Common myeloid progenitor, CD34-positive (primary cell): ENCODE measurements at places on chromosomes 5 and 9.

DNA sequence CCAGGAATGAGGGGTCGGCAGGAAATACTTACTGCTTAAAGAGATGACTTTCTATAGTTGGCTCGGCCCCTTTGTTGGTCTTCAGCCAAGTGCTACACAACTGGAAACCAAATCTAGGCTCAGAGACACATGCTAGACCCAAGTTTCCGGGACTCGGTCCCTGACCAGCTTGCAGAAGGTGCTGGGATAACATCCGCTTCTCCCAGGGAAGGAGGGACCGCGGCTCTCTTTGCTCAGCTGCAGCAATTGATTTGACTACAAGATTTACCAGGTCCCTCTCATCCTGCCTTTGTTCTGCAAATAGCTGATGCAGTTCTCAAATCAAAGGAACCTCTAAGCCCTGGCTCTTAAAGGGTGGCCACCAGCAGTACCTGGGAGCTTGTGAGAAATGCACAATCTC, 314.7 kb downstream of the MLLT3 start:
- no peak for DNase-seq

- peak; percentile 90 for DNase-seq
Observed at GRCh38 chr5:171848486-171848885, 62.9 kb downstream of the SMIM23 start.

- peak; percentile 22 for DNase-seq
Observed at GRCh38 chr9:34686732-34687131, 4.3 kb downstream of the CCL19 start.

DNA sequence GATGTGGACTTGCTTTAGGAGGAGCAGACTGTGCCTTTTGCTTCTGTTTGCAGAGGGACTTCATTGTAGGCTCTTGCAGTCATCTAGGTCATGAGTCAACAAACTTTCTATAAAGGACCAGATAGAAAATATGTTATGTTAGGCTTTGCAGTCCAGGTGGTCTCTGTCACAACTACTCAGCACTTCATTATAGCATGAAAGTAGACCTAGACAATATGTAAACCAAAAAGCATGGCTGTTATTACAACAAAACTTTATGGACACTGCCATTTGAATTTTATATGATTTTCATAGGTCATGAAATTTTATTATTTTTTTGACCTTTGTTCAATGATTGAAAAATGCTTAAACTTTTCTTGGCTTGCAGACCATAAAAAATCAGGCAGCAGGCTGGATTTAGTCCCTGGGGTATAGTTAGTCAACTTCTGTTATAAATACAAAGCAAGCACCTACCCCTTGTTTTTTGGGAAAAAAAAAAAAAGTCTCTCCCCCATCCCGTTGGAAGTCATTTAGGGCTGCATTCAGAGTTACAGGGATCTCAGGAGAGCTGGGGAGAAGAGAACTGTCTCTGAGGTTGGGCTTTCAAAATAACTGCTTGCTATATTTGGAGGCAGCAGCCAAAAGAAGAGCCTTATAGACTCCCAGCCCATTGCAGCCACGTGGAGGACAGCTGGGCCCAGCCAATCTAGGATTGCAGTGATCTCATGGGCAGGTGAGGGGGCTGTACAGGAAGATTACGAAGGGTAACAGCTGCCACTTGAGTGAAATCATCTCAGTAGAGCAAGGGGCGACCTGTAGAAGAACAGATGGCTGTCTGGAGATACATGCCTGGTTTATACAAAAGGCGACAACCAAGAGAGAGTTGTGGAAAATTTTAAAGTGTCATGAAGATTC, 136.6 kb upstream of the TNC start:
- no peak for DNase-seq

GRCh38 chr5:57166276-57166675, 7.6 kb upstream of the GPBP1 start:
- DNase-seq = no peak

DNA sequence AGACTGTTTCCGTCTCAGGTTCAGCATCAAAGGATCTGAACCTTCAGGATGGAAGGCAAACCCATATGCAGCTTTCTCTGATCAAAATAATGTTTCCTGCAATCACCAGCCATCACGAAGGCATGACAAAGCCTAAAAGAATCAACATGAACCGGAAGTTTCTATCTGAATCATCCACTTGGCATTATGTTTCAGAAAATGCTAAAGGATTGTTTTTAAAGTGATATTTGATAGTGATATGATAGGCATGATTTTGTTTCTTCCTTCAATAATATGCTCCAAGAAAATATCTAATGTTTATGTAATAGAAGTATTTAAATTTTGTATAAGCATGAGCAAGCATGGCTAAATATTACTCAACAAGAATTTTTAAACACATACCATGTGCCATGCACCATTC, 219.6 kb downstream of the PLK2 start:
- no peak for DNase-seq

GRCh38 chr5:170865622-170866021, 3.8 kb downstream of the RANBP17 start:
- no peak for DNase-seq

- DNase-seq = no peak
Observed at GRCh38 chr5:36929438-36929837, 52.9 kb downstream of the NIPBL start.

- no peak for DNase-seq
Observed at GRCh38 chr9:111804636-111805035, 9.9 kb upstream of the SHOC1 start.

- DNase-seq = no peak
Observed at GRCh38 chr5:109701252-109701651, 11.5 kb downstream of the MAN2A1 start.

DNA sequence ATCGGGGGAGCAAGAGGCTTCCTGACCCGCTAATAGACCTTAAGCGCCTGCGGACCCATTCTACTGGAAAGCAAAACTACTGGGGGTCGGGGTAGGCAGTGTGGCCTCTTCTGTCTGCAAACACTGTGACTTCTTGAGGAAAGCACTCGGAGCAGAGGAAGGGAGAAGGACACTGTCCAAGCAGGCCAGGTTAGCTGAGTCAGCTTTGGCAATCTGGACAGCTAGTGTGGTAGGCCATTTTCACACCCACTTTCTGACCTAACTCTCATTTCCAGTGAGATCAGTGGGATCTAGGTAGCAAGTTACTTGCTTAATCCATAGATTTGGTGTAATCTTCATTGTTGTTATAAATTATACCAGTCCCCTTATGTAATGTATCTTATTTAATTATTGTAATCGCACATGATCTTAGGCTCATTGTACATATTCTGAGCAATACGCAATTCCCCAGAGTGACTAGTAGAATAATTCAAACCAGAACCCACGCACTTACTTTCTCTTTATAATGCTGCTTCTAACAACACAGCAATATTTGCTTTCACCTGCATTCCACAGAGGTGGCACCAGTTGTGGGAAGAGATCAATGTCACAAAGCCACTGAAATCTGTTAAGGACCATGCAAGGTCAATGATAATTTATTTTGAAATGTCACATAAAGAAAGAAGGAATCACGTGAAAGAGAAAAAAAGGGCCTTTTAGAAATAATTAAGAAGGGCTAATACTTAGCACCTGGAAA, 82.9 kb downstream of the NREP start:
- no peak for DNase-seq

DNA sequence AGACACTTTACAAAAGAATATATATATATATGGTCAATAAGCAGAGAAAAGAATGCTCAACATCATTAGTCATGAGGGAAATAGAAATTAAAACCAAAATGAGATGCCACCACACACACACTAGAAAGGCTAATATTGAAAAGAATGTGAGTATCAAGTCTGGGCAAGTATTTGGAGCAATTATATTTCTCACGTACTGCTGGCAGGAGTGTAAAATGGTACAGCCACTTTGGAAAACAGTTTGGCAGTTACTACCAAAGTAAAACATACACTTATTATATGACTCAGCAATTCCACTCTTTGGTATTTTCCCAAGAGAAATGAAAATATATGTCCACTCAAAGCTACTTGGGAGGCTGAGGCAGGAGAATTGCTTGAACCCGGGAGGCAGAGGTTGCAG, 29.8 kb downstream of the NEUROG1 start:
- no peak for DNase-seq

- no peak for DNase-seq
Observed at GRCh38 chr9:92656537-92656925, 13.4 kb downstream of the IPPK start.

DNA sequence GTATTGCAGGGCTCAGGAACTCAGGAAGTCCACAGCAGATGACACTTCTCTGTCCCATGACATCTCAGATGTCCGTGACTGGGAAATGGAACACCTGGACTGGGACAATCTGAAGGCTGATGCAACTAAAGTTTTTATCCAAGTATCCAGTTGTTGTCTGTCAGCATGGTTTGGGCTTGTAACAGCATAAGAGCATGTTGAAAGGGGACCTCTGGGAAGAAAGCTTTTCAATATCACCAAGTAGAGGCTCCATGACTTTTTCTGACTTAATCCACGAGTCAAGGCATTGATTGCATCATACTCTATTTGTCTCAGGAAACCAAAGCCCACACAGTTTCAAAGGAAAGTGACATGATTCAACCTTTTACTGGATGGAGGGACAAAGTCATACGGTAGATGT, 807.7 kb downstream of the MTRR start:
- DNase-seq = no peak

GRCh38 chr9:126383406-126384046, 56.9 kb downstream of the MVB12B start:
- no peak for DNase-seq

GRCh38 chr5:128842241-128842640, 123.0 kb upstream of the SLC27A6 start:
- DNase-seq = no peak

DNA sequence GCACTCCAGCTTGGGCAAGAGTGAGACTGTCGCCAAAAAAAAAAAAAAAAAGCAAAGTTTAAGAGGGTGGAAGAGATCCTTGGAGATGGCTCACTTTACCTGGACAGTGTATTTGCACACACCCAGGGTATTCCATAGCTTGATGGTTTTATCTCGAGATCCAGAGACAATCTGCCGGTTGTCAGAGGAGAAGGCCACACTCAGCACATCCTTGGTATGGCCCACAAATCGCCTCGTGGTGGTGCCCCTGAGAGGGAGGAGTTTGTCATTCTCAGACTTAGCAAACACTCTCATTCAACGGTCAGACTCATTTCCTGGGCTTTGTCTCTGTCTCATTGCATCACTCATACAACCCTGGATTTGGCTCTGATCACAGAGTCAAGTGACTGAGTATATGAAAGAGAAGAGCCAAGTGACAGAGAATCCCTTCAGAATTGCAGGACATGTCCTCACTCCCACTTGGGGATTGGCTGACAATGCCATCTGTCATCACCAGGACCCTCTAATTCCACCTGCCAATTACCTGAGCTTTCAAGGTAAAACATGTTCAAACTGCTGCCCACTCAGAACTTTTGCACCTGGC, 2.2 kb downstream of the RACK1 start:
- DNase-seq = peak; percentile 39

- no peak for DNase-seq
Observed at GRCh38 chr5:136731241-136731900, 366.0 kb upstream of the TRPC7 start.

DNA sequence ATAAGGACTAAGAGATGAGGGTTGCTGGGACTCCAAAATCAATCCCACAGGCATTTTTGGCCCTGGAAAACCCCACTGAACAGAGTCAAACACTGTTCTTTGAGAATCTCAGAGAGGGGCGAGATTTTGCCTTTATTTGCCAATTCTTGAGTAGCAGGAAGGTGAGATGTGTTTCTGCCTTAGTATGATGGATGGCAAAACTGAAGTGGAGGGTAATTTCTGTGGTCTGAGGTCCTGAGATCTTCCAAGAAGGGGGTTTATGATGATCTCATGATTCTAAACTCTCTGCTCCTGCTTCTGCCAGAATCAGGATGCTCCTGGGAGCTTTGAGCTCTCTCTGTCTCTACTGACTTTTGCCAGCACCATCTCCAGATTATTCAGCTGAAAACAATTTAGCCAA, 174.8 kb upstream of the CLINT1 start:
- no peak for DNase-seq

DNA sequence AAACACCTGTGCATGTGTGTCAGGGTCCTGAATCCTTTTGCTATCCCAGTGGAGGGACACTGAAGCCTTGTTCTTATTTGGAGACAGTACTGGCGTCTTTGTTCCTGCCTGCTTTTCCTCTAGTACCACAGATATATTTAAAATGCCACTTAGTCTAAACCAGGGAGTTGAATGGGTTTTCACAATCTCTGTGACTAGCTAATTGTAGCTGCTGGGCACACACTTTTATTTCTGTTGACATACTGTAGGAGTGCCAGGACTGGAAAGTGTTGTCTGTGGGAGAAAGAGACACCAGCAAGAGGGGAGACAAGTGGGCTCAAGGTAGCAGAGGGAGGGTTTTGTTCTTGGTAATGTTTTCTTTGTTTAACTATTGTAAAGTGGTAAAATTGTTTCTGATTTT, 174.0 kb upstream of the SV2C start:
- no peak for DNase-seq

- no peak for DNase-seq
Observed at GRCh38 chr5:85717203-85717563, 900.6 kb upstream of the COX7C start.

GRCh38 chr5:67347821-67348220, 151.2 kb upstream of the CD180 start:
- DNase-seq = no peak

- no peak for DNase-seq
Observed at GRCh38 chr5:147966829-147967228, 60.5 kb upstream of the C5orf46 start.

DNA sequence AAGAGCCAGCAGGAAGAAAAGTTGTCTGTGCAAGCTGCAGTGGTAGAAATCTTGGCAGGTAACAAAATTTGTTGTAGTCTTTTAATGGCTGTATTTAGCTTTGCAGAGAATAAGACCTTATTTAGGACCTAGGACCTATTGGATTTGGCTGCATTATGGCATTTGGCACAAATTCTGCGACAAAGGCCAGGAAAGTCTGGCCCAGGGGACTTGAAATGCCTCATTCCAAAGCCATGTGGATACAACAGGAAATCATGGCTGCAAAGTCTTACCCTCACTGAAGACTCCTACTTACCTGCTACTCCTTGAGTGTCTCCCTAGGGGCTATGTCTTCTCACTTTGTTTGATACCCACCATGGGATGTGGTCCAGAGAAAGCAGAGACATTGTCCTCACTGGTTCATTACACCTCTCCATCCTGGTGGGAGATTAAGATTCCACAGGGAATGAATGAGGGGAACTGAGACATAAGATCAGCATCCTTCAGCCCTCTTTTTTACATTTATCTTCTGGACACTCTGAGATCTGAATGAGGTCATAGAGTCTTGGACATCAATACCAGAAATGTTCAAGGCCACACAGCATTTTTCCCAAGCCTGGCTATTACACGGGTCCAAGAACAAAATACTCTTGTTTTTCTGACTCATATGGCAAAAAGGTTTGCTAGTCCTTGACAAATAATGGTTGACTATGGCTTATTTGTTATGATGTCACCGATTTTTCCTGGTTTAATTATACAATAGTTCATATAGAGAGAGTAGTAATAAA, 119.4 kb downstream of the PDE8B start:
- DNase-seq = no peak
